ENCODE measurements at places on chromosomes 7 and 10.

- no peak for DNase-seq
These were observed 73.1 kb downstream of the HTR7 start for GRCh38 chr10:90784771-90785170.

DNA sequence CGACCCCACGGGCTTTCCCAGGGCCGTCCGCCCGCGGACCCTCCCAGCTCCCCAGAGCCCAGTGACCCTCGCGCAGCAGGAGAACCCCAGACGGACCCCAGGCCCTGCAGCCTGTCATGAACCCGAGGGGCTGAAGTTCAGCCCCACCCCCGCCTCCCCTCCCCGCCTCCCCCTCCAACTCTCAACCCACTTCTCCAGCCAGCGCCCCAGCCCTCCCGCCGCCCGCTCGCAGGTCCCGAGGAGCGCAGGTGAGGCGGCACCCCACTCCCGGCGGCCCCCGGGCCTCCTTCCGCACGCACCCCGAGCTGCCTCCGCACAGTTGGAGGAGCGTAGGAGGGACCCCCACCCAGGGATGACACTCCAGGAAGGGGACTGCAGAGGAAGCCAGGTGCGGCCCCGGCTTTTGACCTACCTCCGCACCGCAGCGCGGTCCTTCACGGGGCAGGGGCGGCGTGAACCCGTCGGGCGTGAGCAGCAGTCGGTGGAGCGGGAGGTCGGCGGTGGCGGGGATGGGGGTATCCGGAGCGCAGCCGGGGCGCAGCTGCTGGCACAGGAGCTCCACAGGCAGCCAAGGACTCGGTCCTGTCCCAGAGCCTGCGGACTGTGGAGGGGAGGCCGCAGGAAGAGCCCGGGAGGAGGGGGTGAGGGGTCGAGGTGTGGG, at the start of gene TMEM176A:
Gene TMEM176A, plus strand, starts transcription at position 189 of the 661 bp plus-strand sequence. CDS start 782 bp downstream, outside the sequence.
- no peak for DNase-seq

DNA sequence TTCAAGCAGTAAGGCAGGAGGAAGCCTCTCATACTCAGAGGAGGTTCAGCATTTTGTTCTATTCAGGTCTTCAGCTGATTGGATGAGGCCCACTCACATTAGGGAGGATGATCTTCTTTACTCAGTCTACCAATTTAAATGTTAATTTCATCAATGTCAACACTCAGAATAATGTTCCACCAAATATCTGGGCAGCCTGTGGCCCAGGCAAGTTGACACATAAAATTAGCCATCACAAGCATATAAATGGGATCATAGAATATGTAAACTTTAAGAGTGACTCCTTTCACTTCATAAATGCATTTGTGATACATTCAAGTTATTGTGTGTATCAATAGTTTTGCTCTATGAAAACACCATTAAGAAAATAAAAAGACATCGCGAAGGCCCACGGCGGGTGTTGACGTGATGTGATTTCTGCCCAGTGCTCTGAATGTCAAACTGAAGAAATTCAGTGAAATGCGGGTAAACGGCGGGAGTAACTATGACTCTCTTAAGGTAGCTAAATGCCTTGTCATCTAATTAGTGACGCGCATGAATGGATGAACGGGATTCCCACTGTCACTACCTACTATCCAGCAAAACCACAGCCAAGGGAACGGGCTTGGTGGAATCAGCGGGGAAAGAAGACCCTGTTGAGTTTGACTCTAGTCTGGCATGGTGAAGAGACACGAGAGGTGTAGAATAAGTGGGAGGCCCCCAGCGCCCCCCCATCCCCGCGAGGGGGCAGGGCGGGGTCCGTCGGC, 536.1 kb upstream of the AUTS2 start:
- DNase-seq = no peak

DNA sequence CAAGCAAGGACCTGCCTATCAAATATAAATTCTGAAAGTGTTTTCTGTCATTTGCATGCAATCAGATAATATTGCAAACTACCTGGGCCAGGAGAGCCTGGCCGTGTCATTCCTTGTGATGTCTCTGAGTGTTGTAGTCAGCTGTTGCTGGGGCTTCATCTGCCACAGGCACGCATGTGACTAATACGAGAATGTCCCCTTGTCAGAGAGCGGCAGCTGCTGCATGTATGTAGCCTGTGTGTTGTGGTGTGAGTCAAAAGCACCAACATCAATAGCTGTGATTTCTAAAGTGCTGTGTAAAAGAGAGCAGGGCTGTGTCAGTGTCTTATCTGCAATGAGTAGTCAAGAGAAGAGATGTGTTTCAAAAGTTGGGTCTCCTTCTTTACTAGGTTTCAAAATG, 155.4 kb downstream of the POU6F2 start:
- DNase-seq = no peak

GRCh38 chr10:61139592-61139953, 195.6 kb upstream of the RHOBTB1 start:
- no peak for DNase-seq

DNA sequence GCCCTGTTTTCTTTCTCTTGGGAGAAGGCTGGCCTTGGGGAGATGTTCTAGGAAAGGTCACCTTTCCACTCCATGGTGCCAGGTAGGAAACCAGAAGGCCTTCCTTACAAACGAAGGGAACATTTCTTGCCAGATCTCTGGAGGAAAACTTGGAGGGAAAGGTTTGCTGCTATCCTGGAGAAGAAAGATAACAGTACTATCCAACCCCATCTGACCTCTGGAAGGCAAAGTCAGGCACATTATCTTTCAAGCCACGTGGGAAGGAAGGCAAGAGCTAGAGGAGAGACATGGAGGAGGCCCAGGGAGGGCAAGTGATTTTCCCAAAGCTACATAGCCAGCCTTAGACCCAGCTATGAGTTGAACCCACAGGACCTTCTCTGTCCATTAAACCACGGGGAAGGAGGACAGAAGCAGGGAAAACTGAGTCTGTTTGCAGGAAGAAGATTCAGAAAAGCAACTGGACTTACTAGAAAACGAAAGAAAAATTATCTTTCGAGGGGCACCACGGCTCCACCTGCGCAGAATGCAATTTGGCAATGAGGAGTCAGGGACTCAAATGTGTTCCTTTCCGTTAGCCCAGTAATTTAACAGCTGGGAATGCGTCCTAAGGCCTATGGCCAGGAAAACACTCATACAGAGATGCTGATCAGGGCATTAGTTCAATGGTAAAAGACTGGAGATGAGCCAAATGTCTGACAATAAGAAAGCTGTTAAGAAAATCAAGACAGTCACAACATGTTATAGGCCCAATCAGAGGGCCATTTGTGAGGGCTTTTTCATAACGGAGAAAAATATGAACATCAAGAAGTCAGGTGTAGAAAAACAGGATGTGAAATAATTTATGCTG, 32.0 kb upstream of the PSAP start:
- no peak for DNase-seq

DNA sequence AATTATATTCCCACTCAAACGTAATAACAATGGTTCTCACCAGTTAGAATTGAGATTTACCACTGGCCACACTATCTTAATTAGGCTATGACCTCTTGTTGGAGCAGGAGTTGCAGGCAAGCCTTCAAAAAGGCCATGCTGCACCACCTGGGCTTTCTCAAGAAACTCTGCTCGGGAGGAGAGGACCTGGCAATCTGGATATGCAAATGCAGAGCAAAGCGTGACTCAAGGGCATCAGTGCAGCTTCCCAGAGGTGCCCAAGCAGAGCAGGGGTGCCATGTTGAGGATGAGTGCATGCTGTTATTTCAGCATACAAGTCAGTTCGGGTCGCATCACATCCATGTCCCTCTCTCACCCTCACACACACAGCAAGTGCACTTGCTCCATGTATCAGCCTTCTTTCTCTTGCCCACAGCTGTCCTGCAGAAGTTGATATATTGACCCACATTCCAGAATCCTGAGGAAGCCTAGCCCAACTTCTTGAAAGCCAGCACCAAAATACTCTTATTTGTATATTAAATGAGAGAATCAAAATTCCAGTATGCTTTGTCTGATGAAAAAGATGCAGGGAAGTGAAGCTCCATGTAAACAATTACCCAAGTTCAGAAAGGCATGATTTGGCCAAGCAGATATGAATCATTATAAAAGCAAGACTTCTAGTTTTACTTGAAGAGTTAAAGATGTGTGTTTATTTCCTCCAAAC, 55.7 kb upstream of the IL6 start:
- DNase-seq = no peak

GRCh38 chr10:17256627-17257026, 28.6 kb downstream of the VIM start:
- DNase-seq = no peak

DNA sequence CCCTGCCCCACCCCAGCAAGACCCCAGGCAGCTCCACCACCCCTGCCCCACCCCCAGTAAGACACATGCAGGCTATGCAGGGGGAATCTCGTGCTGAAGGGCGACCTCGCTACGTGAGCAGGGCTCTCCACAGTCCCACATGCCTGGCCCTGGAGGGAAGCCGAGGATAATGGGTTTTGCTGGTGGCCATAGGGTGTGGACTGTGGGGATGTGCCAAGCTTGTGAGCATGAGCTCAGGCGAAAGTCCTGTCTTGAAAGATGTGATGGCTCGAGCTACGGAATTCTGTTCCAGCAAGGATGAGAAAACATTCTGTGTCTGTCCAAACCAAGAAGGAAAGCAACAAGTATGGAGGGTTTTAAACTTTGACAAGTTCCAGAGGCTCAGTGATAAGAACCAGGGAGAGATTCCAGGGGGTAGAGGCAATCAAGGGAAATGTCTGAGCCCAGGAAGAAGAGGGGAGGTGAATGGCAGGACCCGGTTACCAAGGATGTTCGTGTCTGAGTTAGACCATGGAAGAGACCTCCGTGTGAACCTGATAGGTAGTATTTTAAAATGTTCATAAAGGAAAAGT, 63.1 kb downstream of the PYROXD2 start:
- no peak for DNase-seq

- DNase-seq = no peak
These were observed 8.6 kb downstream of the RAPGEF5 start for GRCh38 chr7:22348379-22348778.

DNA sequence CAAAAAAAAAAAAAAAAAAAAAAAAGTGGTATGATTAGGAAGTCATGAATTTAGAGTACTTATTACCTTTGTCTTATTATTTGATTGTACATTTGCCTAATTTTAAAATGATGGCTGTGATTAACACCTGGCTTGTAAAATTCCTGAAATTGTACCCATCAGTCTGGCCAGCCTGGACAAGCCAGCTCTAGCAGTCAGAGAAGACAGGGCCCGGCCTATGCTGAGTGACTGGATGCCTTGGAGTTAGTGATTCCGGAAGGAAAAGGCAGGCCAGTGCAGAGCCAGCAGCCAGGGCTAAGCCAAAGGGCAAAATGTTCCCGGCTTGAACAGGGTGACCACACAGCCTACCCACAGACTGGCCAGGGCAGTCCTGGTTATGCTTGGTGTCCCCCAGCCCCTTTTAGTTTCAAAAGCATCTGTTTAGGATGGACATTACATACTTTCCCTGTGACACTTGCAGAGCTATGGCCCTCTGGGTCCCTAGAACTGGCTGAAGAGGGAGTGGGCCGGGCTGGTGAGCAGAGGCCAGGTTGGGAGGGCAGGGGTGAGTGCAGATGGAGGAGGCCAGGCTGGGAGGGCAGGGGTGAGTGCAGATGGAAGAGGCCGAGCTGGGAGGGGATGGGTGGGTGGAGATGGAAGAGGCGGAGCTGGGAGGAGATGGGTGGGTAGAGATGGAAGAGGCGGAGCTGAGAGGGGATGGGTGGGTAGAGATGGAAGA, 61.7 kb downstream of the PROSER2 start:
- no peak for DNase-seq

- no peak for DNase-seq
These were observed 141.6 kb downstream of the DGKB start for GRCh38 chr7:14760730-14761478.

- DNase-seq = no peak
These were observed 30.2 kb upstream of the EZH2 start for GRCh38 chr7:148914208-148914777.

DNA sequence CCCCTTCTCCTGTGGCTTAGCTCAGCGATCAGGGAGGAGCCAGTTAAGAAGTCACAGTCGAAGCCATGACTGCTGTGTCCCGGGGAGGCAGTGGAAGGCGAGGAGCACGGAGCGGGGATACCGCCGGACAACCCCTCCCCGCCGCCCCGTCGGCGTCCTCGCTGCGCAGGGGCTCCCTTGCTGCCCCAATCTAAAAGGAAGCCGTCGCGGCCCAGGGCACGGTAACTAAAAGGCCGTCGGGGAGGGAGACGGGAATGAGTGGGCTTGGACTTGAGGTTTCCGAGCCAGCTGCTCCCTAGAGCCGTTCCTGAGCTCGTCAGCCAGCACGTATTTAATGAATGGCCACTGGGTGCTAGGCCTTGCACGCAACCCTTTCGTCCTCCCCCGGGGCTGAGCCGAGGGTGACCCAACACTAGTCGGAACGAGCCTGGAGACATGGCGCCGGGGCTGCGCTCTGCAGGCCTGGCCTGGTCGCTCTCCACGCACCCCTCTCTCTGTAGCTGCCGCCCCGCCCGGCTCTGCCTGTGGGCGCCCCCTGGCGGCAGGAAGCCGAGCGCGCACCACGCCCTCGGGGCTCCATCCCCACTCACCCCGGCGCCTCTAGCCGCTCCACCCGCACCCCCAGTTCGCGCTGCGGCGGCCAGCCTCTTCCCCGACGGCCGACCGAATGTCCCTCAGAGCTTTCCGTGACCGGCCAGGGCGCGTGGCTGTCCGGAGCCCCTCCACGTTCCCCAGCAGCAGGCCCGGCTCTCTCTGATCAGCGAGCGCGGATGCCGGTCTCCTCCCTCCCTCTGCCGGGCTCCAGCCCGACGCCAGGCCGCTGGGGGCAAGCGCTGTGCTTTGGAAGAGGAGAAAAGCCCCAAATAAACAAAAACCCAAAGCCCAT, 29.3 kb upstream of the KCNK18 start:
- DNase-seq = no peak

- DNase-seq = no peak
These were observed 228.4 kb downstream of the CUX1 start for GRCh38 chr7:102045681-102046372.

DNA sequence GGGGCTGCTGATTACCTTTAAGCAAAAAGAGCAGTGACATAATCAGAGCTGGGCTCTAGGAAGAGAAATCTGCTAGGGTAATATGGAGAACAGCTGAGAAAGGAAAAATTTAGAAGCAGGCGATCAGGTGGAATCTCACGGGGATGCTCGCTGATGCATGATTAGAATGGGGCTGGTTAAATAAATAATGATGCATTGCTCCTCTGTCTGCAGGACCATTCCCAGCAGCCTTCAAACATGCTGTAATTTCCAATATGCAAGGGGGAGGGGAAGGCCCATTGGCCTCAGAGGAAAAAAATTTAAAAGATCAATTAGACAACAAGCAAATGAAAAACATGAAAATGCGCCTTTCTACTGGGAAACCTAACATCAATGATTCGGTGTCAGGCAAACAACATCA, 65.6 kb upstream of the C10orf90 start:
- DNase-seq = no peak

- no peak for DNase-seq
These were observed 144.2 kb upstream of the GLI3 start for GRCh38 chr7:42381161-42381560.

DNA sequence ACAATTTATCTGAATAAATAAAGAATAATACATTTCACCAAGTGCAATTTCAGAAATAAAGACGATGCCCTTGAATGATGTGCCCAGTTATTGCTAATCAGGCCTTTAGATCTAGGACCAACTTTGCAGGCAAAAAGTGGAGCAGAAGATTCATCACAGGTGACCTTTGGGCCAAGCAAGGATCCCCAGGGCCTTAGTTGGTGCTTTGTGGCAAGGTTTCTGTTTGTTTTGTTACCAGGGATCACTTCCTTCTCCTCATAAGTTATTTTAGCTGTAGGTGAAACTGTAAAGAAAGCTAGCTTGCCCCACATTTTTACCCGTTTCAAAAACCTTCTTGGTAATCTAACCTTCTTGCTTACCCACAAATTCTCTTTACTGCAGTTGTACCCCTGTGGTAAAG, 323.2 kb downstream of the NEBL start:
- no peak for DNase-seq

Measured in stimulated activated CD8-positive, alpha-beta memory T cell treated with anti-CD3 and anti-CD28 coated beads, Interleukin-4, amount 100 ng/mL, for 1 hour (primary cell).